NCI-H2029 (cell line): ENCODE measurements at places on chromosomes 12 and 14.

DNA sequence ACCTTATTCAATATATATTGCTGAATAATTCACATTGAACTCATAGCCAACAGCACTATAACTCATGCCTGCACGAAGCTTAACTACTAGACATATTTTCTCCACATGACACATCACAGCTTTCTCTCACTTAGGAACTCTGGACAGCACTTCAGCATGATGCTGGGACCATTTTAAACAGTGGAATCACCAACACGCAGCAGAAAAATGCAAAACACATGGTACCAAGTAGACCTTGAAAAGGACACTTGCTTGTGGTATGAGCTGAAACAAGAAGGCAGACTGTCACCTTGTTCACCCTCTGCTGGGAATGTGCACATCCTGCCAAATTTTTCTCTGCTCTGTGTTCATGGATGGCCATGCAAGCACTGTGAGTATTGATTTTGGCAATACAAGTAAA lies 34.8 kb upstream of the CD9 start:
- no peak for DNase-seq

DNA sequence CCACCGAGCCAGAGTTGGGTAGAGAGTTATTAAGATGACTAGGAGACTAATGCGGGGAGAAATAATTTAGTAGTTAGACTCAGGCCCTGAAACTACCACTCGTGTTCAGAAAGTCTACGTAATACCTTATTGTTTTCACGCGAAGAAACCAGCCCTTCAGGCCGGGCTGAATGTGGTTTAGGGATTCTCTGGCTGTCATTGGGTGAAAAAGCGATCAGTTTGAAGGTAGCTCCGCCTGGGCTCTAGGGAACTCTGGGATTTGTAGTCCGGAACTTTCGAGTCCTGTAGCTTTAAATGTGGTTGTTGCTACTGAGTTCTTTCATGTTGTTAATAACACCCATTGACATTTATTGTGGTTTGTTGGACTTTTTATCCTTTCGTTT lies 549 bp upstream of the WDR89 start:
- DNase-seq, result peak; percentile 69

DNA sequence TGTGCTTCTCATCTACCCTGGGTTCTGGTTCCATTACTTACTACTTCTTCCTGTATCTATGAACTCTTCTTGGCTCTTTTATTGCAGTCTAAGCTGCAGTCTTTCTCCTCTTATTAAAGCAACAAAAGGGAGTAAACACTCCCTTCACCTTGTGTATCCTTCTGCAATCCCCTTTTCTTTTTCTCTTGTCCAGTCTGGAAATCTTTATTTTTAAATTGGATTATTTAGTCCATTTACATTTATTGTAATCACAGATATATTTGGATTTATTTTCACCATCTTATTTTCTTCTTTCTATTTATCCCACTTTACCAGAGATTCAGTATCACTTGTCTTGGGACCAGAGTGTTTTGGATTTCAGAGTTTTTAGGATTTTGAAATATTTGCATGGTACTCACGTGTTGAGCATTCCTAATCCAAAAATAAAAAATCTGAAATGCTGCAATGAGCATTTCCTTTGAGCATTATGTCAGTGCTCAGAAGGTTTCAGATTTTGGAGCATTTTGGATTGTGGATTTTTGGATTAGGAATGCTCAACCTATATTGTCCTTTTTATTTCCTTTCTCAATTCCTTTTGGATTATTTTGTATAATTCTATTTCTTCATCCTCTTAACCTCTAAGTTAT lies 6.8 kb upstream of the ACVR1B start:
- DNase-seq, result no peak

DNA sequence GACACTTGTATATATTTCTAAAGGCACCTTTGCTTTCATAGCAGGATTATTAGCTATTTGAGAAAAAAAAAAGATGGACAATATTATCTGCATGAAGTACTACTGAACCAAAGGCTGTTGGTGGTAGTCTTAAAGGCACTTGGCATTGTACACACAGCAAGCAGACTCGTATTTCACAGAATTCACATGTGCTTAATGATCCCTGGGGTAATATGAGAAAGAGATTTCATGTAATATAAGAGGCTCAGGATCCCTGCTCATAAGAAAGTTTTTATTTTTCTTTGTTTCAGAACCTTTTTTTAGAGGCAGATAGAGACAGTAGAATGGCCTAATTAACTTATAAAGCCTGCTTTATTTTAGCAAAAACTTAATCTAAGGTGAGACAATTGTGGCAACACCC lies 59.5 kb downstream of the SYNE2 start:
- peak; percentile 1 for DNase-seq

DNA sequence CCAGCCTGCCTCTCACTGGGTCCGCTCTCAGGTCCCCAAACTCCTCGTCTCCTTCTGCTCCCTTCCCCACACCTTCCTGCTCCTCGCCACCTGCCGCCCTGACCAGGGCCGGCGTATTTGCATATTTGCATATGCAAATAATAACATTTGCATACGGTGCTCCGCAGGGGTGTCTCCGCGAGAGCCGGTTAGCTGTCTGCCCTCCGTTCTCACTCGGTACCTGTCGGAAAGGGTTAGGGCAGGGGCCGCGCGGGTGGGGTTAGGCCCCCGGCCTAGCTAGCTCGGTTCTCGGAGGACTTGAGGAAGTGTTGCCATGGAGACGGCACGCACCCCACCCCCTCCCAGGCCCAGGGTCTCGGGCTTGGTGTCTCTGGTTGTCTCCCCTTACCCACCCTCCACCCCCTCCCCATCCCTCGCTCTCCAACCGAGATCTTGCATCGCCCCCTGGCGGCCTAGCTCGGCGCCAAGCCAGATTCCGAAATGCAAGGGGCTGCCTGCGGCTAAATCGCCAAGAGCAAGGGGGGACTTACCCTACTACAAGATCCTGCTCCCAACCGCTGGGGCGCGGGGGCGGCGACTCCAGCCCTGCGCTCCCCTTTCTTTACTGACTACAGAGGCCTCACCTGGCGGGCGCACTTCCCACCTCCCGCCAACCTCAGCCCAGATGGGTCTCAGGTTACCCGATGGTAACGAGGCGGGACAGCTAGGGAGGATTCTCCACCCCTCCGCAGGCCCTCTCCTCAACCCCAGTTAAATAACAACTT lies 8.1 kb downstream of the STAC3 start:
- peak; percentile 96 for DNase-seq

DNA sequence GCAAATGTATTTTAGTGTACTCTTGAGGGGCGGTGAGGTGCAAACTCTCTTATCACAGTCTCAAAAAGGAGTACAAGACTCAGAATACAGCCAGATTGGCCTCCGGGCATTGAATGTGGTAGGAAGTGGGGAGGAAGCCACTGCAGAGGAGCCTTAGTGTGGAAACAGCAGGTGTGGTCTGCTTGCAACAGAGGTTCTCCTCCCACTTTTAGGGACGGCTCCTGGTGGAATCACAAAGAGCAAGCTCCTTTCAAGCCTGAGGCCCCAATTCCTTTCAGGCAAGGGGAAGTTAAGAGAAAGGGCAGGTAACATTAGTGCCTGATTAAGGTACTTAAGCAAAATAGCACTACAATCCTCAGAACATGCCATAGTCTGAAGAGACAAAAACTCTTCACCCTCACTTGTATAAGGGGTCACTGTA lies 23.7 kb upstream of the SLC2A3 start:
- no peak for DNase-seq

- no peak for DNase-seq
Observed at GRCh38 chr12:130881046-130881445, 9.2 kb downstream of the RAN start.

GRCh38 chr12:26853303-26854030 lies 20.5 kb upstream of the ITPR2 start:
- DNase-seq, result peak; percentile 64

DNA sequence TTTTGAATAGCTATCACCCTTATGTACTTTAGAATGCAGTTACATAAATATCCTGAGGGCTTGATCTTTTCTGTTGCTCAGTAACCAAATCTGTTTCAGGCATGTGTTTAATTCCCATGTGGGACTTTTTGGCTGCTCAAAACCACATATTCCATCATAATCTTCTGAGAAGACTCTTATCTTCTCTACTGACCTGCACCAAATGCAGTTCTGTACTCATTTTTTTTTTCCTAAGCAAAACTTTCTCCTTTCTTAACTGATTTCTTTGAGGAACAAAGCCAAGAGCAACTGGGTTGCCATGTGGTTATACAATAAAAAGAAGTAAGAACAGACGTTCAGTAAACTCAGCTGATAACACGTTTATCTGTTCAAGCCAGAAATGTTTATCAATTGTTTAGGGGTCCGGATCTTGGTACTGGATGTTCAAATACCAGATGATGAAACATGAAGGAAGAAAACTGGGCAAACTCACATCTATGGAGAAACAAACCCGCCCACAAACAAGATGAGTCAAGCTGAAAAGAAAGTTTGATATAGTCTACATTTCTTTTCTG lies 50.1 kb downstream of the TMEM132C start:
- DNase-seq, result no peak

DNA sequence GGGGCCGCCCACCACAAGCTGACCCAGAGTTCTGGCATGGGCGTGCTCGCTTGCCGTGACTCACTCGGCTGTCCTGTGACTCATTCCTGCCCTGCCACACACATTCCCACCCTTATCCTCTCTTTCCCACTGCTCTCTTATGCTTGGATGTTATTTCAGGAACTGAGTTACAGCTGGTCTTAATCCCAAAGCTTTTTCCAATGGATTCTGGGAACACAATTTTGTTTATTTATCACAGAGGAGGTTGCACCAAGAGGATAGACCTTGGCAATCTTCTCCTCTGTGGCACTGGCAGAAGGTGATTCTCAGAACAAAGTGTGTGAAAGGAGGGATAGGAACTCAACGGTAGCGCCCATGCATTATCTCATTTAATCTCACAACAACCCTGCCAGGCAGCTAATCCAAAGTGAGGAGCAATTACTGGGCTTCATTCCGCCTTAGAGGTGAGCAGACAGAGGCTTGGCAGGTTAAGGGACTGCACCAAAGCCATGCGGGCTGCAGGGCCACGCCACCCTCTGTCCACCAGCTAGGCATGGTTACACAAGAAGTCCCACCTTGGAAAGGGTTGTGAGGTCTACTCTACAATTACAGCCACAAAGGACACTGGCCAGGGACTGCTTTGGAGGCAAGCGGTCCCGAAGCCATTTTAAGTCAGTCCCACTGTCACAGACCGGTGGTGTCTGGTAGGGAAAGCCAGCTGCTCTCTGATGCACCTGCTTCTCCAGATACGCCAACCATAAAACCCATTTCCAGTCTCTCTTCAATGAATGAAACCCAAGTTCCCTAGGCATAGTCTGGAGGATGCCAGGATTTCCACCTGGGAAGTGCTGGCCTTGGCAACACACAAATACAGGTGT lies 32.9 kb downstream of the SYNE3 start:
- DNase-seq, result no peak

DNA sequence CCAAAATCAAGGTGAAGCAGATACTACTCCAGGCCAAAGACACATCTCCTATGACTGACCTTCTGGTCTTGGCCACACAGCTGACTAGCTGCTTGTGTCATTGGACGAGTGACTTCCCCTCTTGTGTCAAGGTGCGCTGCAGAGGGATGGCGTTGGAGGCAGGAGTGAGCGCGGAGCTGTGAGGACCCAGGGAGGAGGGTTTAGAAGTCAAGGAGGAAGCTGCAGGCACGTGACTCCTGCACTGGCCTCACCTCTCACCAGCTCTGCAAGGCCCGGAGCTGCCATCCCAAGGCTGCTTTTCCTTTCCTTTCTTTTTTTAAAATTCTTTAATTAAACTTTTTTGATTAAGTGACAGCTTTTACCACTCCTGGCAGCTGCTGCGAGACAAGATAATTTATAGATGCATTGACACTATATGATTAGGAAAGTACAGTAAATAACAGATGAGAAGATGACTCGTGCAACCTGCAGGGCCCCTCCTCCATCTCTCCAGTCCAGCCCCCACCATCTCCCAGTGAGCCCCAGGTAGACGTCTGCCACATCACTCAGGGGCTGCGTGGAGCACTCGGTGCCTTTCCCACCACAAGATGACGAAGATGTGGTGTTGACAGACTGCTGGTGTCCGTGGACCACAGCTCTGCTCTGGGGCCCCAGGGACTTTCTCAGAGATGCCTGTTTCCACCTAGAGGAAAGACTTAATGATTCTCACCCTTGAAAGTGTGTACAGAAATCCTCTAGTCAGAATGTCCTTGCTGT lies 350.6 kb downstream of the CACNA1C start:
- DNase-seq, result no peak

DNA sequence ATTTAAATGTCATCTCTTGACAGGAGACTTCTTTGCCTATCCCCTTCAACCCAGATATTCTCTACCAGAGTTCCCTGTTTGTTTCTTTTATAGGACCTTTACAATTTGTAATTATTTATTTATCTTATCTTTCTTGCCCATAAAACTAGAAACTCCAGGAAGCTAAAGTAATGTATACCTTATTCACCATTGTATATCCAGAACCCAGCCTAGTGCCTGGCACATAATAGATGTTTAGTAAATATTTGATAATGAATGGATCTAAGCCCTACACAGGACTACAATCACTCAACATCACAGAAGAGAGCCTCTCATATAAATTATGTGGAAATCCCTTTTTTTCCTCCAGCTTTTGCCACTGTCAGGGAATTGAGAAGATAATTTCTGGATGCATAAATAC lies 125.6 kb upstream of the CNOT2 start:
- DNase-seq, result no peak

DNA sequence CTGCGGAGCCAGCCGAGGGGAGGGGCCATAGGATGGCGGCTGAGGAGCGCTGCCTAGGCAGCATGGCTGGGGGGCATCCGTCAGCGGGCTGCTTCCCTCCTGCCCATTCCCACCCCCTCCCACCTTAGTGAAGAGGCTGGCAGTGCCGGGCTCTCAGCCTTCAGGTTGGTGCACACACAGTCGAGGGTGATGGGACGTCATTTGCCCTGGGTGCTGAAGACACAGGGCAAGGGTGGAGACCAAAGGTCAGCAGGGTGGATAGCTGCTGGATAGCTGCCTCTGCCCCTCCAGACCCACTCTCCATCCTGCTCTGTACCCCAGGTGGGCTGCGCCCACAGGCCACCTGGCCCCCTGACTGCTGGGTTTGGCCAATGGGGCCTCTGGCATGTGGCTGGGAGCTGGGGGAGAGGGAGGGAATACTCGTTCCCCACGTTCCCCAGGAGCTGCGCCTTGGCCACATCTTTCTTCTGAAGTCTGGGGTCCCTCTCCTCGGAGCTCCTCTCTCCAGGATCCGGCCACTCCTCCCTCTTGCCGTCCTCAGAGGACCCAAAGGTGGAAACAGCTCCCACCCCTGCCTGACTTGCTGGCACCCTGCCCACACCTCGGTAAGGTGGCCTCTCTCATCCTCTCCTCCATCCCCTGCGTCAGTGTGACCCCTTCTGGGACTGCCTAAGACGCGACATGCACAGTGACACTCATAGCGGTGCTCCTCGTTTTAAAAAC lies 11.2 kb upstream of the CDC42BPB start:
- no peak for DNase-seq

GRCh38 chr12:57240926-57241401 lies 10.0 kb downstream of the STAC3 start:
- peak; percentile 16 for DNase-seq

DNA sequence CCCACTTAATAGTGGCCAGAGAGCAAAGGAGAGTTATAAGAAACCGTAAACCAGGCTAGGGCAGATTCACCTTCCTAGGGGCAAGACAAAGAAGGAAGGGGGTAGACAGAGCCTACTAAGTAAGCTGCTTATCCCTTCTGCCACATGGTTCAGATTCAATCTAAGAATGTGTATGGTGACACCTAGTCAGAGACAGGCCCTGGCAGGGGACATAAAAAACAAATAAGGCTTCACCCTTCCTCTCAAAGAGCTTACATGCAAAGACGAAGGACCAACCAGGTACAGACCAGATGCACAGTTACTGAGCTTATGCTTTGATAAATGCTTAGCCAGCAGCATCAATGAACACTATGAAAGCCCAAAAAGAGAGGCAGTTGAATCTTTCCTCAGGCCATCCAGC lies 4.4 kb downstream of the CYP27B1 start:
- no peak for DNase-seq

GRCh38 chr12:122860040-122860853 lies 25.0 kb downstream of the HIP1R start:
- DNase-seq, result peak; percentile 46
